Right lobe of liver (tissue), 6 donors: ENCODE measurements at places on chromosomes 7 and 10.

- no peak for DNase-seq
These were observed 192.3 kb upstream of the SHH start for GRCh38 chr7:156004265-156005201.

GRCh38 chr10:22247636-22248035 is 29.8 kb upstream of the EBLN1 start:
- DNase-seq, result no peak

DNA sequence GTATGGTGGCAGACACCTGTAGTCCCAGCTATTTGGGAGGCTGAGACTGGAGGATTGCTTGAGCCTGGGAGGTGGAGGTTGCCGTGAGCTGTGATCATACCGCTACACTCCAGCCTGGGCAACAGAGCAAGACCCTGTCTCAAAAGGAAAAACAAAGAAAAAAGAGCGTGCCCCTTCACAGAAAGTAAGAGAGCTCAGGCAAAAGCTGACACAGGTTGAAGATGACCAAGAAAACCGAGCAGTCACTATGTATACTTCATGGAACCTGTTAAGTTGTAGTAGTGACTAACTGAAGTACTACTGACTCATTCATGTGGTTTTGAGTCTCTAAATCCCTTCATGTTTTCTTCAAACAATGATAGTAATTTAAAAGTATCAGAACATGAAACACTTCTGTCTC is 1.2 kb upstream of the PRRT4 start:
- DNase-seq, result no peak

DNA sequence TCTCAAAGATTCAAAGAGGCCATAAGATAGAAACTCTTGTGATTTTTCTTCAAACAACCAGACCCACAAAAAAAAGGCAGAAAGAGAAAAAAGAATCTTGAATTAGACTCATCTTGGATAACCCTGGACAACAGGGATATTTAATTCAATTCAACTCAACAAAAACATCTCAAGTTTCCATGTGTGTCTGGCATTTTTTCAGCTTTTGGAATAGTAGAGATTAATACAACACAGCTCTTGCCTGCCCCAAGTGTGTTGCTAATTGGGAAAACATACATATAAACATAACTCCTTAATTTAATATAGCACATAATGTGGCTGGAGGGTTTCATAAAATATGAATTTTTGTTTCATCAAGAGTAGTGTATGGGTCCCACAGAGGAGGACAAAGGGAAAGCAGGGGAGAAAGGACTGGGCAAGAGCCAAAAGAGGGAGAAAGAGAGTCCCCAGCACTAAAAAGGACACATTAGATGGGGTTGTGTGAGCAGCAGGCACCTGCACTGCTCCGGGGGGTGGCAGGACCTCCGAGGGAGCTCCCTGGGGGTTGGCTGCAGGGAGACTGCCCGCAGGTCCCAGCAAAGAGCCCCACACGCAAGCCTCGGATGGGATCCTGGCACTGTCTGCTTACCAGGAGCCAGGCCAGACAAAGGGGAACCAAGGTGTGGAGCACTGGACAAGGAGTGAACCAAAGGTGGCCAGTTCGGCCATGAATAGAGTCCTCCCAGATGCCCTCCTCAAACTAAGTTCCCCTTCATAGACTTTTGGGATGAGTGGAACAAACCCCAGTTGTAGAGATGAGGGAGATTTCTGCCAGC is 65.6 kb upstream of the TMEM72 start:
- no peak for DNase-seq

- DNase-seq, result no peak
These were observed 83.4 kb upstream of the PPP1R9A start for GRCh38 chr7:94823947-94824346.

DNA sequence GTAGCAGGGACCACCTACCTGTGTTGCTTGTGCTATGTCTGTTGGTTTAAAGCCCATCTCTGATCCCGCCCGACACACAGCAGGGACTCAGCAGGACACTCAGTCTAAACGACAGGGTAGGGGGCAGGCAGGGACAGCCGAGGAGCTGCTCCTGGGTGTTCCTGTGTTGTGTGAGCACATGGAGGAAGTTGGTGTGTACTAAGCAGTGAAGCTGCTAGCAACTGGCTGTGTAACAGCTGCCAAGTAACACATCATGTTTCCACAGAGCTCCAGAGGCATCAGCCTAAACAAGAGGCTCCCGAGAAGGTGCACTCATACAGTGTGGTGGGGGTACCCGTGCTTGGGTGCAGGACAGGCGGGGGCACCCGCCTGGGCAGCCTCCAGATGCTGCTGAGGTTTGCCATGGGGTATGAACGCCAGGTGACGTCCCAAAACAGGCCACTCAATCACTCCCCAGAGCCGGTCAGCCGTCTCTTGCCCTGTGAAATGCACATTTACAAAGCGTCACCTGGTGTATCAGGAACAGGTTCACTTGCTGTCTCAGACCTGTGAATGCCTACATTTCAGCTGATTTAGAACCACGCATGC is 59.6 kb downstream of the PTPRN2 start:
- no peak for DNase-seq

DNA sequence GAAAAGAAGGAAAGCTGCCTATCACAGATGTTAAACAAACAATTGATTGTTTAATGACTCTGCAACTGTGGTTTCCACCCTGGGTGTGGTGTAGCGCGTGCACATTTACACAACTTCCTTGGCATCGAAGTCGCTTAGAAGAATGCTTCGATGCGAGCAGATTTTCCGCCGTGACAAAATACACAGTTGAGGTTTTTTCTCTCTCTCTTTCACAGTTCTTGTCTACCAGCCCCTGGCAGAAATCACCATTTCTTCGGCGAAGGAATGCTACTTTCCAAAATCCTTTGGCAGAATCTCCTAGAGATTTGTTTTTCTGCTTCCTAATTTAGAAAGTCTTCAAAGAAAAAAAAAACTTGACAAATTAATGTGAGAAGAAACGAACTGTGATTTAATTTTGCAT is 70.7 kb upstream of the C1QL3 start:
- DNase-seq, result no peak

GRCh38 chr7:35604595-35604994 is 90.3 kb downstream of the HERPUD2 start:
- DNase-seq, result no peak

DNA sequence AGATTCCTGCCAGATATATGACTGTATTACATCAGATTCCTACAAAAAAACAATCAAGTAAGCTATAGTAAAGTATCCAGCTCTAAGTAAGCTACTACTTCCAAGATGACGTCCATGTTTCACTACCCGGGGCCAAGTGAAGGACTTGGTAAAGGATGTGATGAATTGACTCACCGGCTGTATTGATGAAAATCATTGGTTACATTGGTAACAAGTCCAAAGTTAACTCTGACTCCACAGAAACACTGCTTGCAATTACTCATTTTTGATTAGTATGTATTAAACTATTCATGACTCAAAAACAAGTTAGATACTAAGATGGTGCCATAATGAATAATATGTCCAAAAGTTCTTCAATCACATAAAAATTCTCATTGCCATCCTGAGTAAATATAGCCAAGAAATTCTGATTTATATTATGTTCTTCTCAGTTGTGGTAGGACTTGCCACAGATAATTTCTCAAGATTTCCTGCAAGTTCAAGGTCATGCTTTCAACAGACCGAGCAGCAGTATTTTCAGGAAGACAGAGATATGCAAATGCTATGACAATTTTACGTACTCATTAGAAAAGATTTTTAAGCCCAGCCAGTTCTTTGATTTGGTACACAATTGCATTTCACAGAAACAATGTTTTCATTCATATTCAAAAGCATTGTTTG is 12.6 kb upstream of the DNAJC1 start:
- DNase-seq, result no peak

DNA sequence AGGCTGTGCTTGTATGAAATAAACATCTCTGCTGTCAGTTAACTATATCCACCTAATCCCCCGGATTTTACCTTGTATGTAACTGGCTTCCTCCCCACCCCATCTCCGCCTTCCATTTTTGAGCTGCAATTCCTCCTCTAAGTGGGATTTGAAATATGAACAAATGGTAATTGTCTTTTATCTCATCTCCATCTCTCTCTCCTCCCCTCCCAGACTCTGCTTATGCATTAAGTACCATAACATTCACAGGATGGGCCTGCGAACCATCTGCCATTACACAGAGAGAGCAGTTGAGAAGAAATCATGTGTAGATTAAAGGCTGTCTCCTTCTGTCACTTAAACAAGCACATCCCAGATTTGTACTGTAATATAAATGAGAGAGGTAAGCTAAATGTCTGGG is 1169.9 kb downstream of the TYW1 start:
- no peak for DNase-seq

GRCh38 chr10:113060201-113061053 is 110.4 kb downstream of the TCF7L2 start:
- no peak for DNase-seq

DNA sequence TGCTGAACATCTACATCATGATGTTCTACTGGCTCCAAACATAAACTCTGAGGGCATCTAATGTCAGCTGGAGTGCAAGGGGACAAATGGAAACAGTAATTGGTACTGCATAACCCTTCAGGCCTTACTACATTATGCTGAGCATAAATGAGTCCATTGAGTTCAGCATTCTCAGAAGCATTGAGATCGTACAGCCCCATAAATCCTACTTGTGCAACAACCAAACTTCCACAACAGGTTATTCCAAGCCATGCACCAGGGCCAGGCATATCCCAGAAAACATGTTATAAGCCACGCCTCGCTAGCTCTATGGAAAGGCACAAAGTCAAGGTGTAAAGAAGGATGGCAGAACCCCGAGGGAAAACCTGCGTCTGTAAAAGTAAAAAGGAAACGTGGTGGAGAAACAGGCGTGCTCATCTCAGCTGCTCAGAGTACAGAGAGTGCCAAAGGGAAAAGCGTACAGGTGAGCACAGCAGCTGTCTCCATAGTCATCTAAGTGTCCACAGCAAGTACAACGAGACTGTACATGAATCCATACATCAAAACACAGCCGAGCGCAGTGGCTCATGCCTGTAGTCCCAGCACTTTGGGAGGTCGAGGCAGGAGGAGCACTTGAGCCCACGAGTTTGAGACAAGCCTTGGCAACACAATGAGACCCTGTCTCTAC is 124.6 kb downstream of the PARD3 start:
- DNase-seq, result no peak

GRCh38 chr7:106365252-106366005 is 80.6 kb upstream of the NAMPT start:
- DNase-seq, result no peak

DNA sequence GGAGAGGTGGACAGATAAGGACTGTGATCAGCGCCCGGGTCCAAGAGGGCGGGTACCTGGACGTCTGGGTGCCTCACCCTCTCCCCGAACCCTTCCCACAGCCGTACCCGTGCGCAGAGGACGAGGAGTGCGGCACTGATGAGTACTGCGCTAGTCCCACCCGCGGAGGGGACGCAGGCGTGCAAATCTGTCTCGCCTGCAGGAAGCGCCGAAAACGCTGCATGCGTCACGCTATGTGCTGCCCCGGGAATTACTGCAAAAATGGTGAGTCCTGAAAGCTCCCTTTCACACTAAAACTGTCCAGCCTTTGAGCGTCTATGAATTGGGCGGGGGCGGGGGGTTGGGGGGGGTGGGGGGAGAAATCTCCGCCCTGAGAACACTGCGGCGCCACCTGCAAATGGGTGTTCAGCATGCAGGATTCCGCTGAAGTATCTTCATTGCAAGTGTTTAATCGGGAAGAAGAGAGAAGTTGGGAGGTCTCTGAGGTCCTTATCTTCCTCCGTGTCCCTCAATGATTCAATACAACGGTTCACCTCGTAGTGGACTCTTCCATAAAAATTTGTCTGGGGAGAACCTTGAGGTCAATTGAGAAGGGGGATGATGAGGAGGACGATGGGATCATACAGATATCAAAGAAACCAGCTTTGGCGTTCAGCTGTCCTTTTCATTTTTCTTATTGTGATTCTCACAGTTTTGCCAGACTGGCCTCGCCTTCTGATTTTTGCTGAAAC is 906 bp downstream of the DKK1 start:
- DNase-seq, result no peak

DNA sequence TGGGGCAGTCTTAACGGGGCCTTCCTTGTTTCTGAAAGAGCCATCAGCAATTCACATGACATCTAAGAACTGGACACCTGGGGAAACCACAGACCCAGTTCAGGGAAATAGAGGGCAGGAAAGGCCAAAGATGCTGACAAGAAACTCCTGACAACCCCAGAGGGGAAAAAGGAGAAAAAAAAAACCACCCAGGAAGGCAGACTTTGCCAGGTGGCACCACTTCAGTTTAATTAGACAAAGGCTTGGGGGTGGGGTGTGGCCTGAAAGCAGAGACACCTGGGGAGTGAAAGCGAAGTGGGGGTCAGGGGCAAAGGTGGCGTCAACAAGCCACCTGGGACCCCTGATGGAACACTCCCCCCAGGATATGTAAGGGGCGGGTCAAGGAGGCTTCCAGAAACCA is 53.6 kb downstream of the RAB11FIP2 start:
- DNase-seq, result no peak

DNA sequence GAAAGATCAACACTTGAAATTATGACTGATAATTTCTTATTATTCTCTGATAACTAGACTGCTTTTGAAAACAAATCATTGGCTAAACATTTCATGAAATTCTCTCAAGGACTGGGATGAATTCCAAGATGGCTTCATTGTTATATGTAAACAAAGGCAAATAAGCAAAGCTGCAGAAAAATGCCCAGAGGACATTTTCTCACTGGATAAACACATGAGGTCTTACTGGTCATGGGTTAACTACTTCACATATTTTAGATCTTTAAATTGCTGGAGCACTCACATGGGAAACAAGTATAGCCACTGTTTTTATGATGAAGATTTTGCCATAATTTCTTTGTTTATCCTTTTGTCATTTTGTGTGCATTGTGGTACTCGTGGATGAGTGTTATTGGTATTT is 239.1 kb downstream of the PHF14 start:
- DNase-seq, result no peak

DNA sequence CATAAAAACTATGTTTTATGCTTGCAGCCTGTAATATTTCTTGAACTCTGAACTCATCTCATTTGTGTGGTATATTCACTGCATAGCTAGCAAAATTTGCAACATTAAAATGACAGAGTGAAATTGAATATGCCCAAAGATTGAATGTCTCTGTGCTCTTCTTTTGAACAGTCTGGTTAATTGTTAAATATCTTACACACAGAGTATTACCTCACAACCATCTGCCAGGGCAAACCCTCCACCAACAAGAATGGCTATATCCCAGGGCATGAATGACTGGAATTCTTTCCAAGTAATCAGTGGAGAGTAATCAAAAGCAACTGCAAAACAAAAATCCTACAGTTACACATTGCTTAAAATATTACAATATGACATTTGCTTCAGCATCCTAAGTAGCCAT is 76.9 kb downstream of the SLC13A1 start:
- DNase-seq, result no peak
